ENCODE measurements at places on chromosomes 7 and 10.

GRCh38 chr7:158228986-158229385 lies 358.6 kb downstream of the PTPRN2 start:
- no peak for DNase-seq

DNA sequence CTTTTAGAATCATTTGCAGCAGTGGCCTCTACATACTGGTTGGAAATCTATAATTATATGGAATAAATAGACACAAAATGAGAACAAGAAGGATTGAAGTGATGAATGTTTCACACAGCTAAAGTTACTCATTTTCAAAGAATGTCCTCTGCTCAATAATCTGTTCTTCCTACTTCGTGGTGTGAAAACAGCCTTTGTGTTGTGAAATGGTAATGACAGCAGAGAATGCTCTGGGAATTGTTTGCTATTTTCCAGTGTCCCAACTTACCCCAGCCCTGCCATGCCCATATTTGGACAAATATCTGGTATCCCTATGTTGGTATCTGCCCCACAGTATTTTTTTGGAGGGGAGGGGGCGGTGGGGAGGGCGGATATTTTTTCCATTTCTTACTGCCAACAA lies 130.4 kb downstream of the GLI3 start:
- no peak for DNase-seq

- DNase-seq: no peak
Measured at GRCh38 chr7:28375729-28376128, 36.6 kb upstream of the CREB5 start.

GRCh38 chr10:93065675-93066543 lies 5.3 kb downstream of the CYP26C1 start:
- DNase-seq: no peak

- DNase-seq: no peak
Measured at GRCh38 chr7:43148161-43148731, 35.8 kb downstream of the HECW1 start.

GRCh38 chr7:21414795-21415393 lies 13.0 kb upstream of the SP4 start:
- DNase-seq: no peak

DNA sequence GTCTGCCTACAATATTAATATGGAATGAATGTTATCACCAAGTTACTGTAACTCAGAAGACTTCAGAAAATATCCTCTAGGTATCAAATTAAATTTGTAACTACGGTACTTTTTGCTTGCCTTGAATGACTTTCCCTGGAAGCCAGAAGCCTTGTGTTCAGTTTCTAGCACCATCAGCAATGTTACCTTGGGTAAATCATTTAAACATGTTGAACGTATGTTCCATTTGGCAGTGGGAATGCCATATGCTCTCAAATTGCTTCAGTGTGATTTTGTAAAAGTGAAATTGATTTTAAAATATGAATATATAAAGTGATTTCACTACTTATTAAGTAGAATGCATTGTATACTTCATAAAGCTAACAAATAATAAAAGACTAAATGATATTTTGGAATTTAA lies 11.2 kb downstream of the RPA3 start:
- DNase-seq: no peak

- no peak for DNase-seq
Measured at GRCh38 chr10:74973741-74974392, 137.6 kb upstream of the SAMD8 start.

DNA sequence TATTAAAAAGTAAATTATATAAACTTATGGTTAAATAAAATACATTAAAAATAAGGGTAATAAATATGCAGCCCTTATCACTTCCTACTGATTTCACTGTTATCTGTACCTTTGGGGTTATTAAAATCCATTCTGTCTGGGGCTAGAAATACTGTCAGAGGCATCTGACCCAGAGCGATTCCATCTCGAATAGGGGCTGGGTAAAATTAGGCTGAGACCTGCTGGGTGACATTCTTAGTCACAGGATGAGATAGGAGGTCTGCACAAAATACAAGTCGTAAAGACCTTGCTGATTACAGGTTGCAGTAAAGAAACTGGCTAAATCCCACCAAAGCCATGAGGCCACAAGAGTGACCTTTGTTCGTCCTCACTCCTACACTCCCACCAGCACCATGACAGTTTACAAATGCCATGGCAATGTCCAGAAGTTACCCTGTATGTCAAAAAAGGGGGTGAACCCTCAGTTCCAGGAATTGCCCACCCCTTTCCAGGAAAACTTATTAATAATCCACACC lies 77.6 kb downstream of the COBL start:
- no peak for DNase-seq

- no peak for DNase-seq
Measured at GRCh38 chr7:114242992-114243507, 171.6 kb upstream of the FOXP2 start.

GRCh38 chr10:51615764-51616298 lies 83.6 kb downstream of the CSTF2T start:
- no peak for DNase-seq

- DNase-seq: no peak
Measured at GRCh38 chr10:122130474-122131110, 140.5 kb upstream of the BTBD16 start.

GRCh38 chr10:121531076-121531829 lies 67.0 kb downstream of the FGFR2 start:
- DNase-seq: no peak

GRCh38 chr10:77857272-77857671 lies 69.3 kb downstream of the DLG5 start:
- DNase-seq: no peak

- DNase-seq: no peak
Measured at GRCh38 chr10:77350134-77350533, 287.5 kb downstream of the KCNMA1 start.

DNA sequence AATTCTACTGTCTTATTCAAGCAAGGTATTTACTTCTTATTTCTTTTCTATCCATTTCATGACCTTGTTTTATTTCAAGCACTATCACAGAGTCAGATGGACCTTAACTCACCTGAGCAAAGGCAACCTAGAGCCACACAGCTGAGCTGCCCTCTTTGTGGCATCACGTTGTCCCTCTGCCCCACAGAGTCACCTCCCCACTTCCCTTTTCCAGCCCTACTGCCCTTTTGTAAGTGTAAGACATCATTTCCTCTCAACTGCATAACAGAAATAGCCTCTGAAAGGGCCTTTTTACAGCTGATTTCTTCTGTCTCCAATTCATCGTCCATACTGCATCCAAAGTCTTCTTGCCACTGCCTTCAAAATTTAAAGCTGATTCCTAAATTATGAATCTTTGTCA lies 946.0 kb downstream of the NRG3 start:
- no peak for DNase-seq

GRCh38 chr7:108097703-108098102 lies 32.5 kb downstream of the LAMB4 start:
- DNase-seq: no peak

- DNase-seq: no peak
Measured at GRCh38 chr7:95209276-95209675, 115.1 kb downstream of the PON1 start.

DNA sequence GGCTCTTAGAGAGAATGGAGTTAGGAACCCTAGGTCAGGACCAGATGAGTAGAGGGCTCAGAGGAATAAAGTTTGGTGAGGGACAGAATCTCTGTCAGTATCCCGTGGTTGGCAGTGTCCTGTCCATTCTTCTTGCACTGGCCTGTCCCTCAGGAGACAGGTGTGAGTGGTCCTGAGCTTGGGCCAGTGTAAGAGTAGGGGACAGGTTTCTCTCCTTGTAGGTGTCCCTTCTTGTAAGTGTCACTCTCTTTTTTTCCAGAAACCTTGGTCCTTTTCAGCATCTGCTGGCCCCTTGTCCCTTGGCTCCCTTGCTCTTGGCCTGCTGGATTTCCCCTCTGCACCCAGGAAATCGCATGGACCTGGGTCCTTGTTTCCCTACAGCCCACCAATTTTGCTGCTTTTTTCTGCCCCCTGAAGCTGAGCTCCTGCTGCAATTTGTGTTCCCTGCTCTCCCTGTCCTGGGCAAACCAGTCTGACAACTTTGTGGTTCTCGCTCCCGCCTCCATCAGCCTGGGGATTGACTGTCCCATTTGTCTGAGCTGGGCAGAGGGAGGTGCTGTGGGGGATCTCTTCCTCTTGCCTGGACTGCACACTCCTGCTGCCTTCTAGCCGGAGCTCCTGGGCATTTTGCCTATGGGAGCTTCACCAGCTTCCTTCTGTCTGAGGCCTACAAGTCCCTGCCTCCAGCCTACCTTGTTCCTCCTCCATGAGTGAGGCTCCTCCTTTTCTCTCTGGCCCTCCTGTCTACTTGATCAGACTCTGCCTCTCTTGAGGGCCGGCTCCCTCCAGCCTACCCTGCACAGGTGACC lies 6.5 kb downstream of the TSPAN14 start:
- peak; percentile 69 for DNase-seq

GRCh38 chr10:122279725-122280141 lies 8.6 kb downstream of the BTBD16 start:
- peak; percentile 51 for DNase-seq

GRCh38 chr7:47407821-47408674 lies 173.9 kb downstream of the TNS3 start:
- peak; percentile 22 for DNase-seq

GRCh38 chr10:47183704-47184041 lies 116.3 kb upstream of the GDF10 start:
- DNase-seq: no peak

- no peak for DNase-seq
Measured at GRCh38 chr10:71782917-71783490, 9.7 kb upstream of the VSIR start.

- DNase-seq: no peak
Measured at GRCh38 chr7:94540428-94540827, 30.8 kb downstream of the CASD1 start.

DNA sequence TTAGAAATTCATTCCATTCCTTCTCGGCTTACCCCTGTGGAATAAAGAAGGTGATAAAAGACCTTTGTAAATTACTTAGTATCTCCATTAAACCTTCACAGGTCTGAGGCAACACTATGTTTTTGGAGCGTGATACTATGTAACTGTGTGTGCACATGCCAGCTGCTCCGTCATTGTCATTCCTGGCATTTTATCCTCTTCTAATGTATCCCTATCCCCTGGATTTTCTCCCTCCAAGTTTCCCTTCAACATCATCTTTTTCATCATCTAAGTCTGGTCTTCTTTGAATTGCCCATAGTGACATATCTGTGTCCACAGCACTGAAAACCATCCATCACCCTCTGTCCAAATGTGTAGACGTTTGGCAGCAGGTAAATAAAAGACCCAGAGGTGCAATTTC lies 125.7 kb downstream of the TEX36 start:
- DNase-seq: no peak

DNA sequence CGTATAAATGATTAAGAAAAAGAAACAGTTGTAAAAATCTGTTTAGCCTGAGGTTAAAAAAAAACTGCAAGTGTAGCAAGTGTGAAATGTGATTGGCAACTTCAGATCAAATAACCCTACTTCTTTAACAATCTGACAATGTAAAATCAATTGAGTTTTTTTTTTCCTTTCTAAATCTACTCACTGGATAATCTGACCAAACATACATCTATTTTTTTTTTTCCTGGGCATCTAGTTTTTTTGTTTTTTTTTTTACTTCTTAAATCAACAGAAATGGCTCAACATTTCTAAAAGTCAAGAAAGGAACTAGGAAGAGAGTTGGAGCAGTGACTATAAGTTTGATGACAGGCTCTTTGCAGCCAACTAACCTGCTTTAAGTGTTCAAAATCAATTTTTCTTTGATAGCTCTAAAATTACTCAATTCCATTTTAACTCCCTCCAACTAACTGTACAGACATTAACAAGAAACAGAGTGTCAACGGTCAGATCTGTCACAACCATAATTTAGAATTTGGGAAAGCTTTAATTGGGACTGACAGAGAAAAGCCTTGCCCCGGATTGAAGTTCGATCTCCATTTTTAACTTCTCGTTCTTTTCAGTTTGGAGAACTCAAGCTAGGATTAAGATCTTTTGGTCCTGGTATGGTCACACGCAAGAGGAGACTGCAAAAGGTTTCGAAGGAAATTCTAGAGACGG lies 1.2 kb downstream of the ARL3 start:
- DNase-seq: no peak

DNA sequence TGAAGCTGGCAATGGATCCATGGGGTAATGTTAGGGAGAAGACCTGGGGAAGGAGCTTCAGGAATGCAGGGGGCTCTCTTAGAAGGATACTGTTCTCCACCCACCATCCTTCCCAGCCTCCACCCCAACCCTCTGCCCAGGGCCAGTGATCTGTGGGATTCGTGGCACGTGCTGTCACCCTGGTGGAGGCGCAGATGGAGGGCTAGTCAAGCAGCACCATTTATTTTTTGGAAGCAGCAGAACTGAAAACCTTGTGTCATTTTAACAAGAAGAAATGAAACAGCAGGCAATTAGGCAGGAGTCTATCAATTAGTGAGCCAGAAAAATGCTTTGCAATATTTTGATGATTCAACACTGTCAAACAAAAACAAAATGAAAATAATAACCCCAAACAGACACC lies 155.9 kb downstream of the SH2D4B start:
- no peak for DNase-seq

DNA sequence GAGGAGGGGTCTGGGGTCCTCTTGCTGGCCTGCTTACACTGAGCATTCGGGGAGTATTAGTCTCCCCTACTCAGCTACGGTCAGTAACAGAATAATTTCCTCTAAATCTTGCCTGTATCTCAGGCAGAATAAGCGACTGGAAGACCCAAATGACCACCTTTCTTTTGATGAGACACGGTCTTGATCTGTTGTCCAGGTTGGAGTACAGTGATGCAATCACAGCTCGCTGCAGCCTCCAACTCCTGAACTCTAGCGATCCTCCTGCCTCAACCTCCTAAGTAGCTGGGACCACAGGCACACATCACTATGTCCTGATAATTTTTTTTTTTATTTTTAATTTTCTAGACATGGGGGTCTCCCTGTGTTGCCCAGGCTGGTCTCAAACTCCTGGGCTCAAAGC lies 17.2 kb downstream of the CCL24 start:
- no peak for DNase-seq

Measured in femur (tissue), 1 donor.